BJ (cell line): ENCODE measurements at places on chromosomes 11 and 22. TPM values are rescaled to one million over a fixed set of nuclear protein-coding genes. Genes with fewer than 3 reads are reported as not detected.

RIMBP3B gene
- 0.01 TPM in 1 of 2 replicates, not detected in the other for polyA plus RNA-seq

EMID1 gene
- polyA plus RNA-seq, result 0.05 and 0.13 TPM in 2 replicates

- peak; percentile 99 for DNase-seq
Measured at GRCh38 chr22:45450921-45451651, 37.6 kb downstream of the RIBC2 start.

PATE2 gene
- not detected in 2 replicates for polyA plus RNA-seq

DNA sequence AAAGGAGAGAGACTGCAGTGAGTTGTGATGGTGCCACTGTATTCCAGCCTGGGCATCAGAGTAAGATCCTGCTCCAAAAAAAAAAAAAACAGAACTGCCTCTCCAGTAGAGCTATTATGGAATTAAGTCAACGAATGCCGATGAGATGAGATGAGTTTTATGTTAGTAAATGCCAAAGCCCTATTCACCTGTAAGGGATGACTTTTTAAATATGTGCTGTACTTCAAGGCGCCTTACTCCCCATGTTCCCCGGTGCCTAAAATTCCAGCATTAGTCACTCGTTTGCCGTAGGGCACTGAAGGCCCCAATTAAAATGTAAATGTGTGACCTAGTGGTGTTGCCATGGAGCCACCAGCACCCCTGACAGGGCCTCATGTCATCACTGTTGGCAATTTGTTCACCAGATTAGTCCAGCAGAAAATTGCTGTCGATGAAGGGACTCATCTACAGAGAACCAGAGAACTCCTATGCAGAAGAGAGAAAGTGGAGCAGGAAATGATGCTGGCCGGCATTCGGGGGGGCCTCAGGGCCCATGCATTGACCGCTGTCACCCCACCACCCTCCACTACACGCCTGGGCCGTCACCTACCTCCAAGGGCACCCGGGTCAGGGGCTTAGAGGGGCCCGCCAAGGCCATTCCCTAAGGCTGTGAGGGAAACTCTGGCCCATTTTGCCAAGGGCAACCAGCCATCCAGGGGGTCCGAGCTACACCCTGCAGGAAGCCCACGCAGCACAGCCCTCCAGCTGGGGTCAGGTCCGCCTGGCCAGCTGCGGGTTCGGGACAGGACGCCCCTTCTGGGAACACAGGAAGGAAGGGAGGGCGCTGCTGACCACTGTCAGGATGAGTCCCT lies 17.8 kb downstream of the LIF start:
- DNase-seq, result peak; percentile 59

SLC29A2 gene
- polyA plus RNA-seq, result 0.21 and 0.48 TPM in 2 replicates
